ENCODE measurements at places on chromosomes 7 and 10.

DNA sequence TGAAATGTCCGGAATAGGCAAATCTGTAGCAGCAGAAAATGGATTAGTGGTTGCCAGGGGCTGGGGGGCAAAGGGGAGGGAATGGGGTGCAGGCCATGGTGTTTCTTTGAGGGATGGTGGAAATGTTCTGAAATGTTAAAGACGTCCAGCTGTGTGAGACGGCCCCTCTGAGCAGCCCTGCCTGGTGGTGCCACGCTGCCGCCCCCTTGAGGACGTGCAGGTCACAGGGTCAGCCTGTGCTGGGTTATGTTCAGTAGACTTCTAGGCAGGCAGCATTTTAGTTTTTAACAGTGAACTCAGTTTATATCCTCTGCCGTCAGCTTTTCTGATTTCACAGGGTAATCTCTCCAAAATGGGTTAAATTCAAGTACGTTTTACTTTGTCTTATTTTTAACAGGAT lies 9.4 kb downstream of the NUB1 start:
- no peak for DNase-seq

GRCh38 chr10:60646966-60647796 lies 131.1 kb upstream of the CDK1 start:
- DNase-seq, result peak; percentile 64

DNA sequence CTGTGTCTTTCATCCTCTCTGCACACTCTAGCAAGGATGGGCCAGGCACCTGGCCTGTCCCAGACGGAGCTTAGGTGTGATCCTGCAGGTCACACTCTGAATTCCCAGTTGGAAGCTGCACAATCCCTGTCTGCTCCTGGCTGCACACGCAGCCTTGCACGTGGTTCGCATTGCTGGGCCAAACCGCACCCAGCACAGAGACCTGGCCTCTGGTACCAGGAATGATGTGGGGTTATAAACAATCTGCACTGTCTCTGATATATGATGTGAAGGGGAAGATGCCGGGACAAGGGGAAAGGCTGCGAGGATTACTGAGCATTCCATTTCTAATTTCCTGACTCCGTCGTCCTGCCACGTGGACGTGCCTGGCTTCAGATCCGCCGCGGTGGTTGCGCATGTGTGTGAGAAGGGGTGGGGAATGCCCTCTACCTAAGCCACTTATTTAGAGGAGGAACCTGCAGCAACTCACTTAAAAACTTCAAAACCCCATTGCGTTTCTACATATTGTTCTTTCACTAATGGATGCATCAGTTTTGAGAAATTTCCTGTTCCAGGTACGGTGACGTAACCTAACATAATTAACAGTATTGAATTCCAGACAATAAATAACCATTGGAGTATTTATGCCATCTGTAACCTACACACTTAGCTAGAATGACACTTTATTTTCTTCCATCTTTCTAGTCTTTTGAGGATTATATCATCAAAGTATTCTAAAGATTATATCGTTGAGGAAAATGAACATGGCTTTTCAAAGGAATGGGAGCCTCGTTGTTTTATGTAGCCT lies 559.7 kb upstream of the MGMT start:
- no peak for DNase-seq

GRCh38 chr10:118672766-118673715 lies 77.6 kb upstream of the PRLHR start:
- no peak for DNase-seq

- DNase-seq, result peak; percentile 82
Measured at GRCh38 chr7:27611059-27611458, 51.6 kb downstream of the HIBADH start.

DNA sequence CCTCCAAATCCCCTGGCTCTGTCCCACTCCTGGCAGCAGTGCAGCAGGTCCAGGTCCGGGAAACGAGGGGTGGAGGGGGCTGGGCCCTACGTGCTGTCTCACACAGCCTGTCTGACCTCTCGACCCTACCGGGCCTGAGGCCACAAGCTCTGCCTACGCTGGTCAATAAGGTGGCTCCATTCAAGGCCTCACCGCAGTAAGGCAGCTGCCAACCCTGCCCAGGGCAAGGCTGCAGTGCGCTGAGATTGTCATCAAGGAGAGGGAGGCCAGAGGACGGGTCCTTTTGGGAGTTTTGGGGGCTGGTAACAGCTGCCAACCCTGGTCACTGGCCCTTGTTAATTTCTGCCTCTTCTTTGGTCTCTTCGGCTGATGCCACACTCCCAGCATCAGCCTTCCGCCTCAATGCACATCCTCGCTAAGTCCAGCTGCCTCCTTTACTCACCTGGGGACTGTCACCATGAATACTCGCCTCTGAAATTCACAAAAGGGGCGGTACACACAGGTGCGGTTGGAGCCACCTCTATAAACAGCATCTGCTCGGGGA lies 3.5 kb downstream of the EPO start:
- no peak for DNase-seq

DNA sequence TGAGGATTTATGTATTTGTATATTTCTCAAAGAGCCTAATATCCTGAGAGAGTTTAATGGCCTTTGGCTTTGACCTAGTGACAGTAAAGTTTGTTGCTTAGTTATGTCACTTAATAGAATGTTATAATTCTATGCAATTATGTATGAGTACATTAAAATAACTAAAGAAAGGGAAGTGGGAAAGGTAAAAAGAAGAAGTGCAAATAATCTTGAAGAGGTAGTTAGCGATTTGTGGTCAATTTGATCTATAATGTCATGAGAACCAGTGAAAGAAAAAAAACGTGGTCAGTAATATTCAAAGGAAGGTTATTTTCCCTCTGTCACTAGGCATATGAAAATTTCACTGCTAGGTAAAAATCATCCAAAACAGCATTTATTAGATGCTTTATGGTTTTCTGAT lies 143.4 kb upstream of the LSM8 start:
- no peak for DNase-seq

GRCh38 chr10:22854935-22855421 lies 72.9 kb upstream of the ARMC3 start:
- DNase-seq, result peak; percentile 18

DNA sequence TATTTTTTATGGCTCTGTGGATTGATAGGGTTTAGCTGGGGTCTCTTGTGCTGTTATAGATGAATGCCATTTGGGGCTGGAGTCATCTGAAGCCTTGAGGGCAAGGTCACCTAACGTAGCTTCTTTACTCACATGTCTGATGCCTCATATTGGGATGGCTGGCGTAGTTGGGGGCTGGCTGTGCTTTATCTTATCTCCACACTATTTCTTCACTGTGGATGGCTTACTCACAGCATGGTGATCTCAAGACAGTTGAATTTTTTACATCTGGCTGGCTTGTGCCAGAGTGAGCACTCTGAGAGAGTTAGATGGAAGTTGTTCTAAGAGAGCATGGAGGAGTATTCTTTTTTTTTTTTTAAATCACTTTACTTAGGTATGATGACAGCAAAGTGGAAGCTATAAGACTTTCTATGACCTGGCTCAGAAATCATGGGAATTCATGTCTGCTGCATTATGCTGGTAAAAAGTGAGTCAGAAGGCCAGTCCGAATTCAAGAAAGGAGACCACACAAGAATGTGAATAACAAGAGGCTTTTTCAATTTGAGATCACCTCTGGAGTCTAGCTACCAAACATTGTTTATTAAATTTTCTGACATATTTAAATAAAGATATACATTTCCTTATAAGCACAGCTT lies 252.4 kb upstream of the TPK1 start:
- DNase-seq, result no peak

- DNase-seq, result no peak
Measured at GRCh38 chr7:91570560-91570959, 306.3 kb downstream of the FZD1 start.

- peak; percentile 68 for DNase-seq
Measured at GRCh38 chr10:70715853-70716795, 43.8 kb downstream of the ADAMTS14 start.

DNA sequence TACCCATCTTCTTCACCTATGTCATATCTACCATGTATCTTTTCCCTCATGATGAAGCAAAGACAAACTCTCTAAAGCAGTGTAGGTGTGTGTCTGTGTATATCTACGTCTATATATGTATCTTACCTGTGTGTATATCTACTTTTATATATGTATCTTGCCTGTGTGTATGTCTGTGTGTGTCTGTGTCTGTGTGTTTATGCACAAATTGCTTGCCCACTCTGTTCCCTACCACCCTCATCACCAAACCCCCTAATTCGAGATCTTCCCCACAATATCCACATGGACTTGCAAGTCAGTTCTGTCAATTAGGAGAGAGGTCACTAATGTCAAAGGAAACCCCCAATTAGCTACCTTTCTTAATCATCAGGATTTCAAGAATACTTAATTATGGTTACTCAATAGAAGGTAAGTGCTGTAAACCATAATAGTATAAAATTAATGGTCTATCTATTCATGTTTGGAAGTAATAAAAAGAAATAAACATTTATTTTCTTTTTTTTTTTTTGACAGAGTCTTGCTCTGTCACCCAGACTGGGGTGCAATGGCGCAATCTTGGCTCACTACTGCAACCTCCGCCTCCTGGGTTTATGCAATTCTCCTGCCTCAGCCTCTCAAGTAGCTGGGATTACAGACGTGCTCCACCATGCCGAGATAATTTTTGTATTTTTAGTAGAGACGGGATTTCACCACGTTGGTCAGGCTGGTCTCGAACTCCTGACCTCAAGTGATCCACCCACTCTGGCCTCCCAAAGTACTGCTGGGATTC lies 43.6 kb downstream of the ANKRD61 start:
- no peak for DNase-seq

DNA sequence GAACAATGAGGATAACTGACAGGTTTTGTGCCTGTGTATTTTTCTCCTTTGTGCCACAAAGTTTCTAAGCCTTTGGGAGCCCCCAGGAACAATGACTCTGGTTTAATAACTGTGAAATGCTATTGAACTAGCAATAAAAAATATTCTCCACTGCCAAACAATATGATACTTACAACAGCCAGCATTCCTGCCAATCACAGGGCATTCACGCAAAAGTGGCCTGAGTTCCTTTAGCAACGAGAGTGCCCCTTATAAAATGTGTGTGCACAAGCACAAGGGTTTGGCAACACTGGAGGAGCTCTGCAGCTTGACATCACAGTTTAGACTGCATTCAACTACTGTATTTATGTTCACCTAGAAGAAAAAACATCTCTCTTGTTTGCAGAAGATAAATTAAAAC lies 412.9 kb upstream of the NFE2L3 start:
- DNase-seq, result no peak

DNA sequence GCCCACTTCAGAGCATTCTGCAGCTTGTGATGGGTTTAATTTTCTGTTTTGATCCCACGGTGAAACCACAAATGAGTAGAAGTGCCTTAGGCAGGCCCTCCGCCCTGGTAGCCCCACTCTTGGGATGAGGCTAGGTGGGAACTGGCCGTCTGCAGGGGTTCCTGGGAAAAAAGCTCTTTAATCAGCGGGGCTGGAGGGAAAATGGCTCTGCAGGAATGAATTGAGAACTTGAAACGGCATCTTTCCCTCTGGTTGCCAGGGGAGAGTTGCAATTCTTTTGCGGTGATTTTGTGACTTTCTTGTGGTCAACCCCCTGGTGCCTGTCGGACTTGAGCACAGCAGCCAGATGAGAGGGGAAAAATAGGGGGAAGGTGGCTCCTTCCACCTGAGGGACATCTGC lies 32.7 kb downstream of the COL26A1 start:
- DNase-seq, result no peak

- DNase-seq, result no peak
Measured at GRCh38 chr10:114336823-114337509, 67.3 kb downstream of the AFAP1L2 start.

GRCh38 chr7:30146127-30146612 lies 11.4 kb downstream of the MTURN start:
- no peak for DNase-seq

DNA sequence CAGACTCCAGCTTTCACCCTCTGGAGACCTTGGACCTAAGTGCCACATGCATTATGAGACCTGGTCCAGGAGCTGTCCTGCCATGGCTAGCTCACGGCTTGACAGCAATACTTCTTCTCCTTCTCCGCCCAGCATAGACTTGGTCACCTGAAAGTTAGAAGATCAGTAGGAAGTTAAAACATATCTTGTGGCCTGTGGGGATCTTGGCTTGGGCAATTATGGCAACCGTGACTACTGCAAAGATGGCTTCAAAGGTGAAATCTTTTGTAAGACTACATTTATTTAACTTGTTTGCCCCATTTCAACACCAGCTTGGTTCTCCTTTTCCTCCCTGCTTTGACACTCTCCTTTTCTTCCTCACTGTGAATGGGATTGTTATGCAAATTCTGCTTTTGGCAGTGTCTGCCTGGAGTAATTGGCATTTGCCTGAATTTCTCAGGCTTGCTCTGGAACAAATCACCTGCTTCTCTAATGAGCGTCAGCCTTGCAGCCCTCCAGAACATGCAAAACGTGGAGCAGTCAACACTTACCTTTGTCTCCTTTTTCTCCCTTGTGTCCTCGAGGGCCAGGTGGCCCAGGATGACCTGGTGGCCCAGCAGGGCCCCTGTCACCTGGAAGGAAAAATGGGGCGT lies 53.4 kb downstream of the COL17A1 start:
- no peak for DNase-seq

DNA sequence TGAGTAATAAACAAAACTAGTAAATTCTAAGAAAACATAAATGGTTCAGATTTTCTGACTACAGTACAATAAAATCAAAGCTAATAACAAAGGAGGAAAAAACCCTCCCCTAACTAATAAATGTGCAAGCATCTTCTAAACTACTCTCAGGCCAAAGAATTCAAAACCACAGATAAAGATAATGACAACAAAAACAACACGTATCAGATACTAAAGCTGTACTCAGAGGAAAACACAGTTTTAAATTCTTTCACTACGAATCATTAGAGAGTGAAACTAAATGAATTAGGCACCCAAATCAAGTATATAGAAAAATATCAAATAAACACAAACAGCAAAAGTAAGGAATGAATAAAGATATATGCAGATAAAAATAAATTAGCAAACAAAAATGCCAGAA lies 200.9 kb downstream of the TEX36 start:
- peak; percentile 5 for DNase-seq

DNA sequence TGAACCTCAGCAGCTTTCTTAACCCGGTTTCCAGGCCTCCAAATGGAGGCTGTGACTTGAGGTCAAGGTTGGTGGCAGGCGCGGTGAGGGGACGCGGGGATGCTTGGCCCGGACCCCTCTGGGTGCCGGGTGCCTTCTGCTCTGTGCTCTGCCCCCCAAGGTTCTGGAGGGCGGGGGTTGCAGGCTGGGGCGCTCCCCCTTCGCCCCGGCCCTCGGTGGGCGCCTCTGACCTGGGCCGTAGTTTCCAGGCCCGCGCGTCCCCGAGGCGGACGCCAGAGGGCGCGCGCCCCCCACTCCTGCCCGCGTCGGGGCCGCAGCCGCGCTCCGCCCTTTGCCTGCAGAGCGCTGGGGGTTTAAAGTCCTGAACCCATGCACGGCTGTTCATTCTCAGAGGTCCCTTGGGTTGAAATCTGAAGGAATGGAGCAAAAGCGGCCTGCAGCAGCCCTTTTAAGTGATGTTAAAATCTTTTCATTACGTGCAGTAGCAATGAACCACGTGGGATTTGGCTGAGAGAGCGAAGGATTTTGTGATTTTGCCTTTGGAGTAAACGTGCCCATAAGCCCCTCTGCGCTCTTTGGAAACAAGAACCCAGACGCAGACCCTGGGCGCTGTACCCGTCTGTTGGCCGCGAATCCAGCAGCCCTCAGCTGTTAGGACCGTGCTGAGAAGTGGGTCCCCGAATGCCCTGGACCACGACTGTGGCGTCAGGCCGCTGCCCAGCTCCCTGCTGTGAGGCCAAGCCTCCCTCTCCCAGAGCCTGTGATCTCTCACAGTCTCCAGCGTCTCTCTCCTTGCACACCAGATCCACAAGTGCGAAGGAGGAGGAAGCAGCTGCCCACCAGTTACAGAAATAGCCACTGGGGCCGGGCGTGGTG lies 135.0 kb downstream of the ACTR3B start:
- DNase-seq, result no peak

GRCh38 chr7:76294344-76295024 lies 8.0 kb upstream of the HSPB1 start:
- peak; percentile 98 for DNase-seq

GRCh38 chr10:33353334-33353733 lies 18.9 kb upstream of the NRP1 start:
- DNase-seq, result no peak
